Naive B cell (primary cell): ENCODE measurements at places on chromosomes 2 and 18. TPM values are rescaled to one million over a fixed set of nuclear protein-coding genes. Genes with fewer than 3 reads are reported as not detected.

The SGPP2 gene
- polyA plus RNA-seq, result not detected

The SRD5A2 gene
- polyA plus RNA-seq, result not detected

The NPAS2 gene
- not detected for polyA plus RNA-seq

The DYTN gene
- polyA plus RNA-seq, result not detected

The SLC5A7 gene
- not detected for polyA plus RNA-seq

The SNRNP200 gene
- 61.7 TPM for polyA plus RNA-seq

The KLHL29 gene
- polyA plus RNA-seq, result not detected

The GALNT14 gene
- not detected for polyA plus RNA-seq

The VWA3B gene
- not detected for polyA plus RNA-seq

The MALL gene
- not detected for polyA plus RNA-seq

The CD207 gene
- not detected for polyA plus RNA-seq
